ENCODE measurements at places on chromosomes 6 and 20.

DNA sequence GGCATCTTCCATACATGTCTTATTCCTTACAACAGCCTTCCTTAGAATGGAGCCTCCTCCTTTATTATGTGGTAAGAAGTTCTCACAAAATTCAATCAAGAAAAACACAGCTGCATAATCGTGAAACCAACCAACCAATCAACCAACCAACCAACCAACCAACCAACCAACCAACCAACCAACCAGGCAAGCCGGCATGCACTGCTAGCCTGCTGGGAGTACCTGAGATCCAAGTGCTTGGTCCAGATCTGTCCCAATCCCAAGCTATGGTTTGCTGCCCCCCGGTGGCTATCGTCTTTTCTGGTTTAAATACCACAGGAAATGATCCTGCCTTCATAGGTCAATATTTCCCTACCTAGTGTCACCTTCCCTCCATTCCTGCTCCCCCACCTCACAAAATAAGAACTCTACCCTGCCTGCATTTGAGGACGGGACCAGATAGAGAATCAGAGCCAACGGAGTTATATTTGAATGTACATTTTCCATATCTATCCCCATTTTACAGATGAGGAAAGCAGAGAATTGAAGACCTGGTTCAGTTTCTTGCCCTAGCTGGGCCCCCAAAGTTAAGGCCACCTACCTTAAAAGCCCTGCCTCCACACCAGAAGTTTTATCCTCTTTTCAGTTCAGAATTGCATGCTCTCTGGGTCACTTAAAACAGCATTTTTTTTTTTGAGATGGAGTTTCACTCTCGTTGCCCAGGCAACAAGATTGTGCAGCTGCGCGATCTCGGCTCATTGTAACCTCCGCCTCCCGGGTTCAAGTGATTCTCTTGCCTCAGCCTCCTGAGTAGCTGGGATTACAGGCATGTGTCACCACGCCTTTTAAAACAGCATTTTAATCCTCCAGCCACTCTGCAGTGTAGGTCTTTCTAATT, 27.1 kb downstream of the RAB44 start:
- no peak for DNase-seq

GRCh38 chr6:7561153-7561964, 19.9 kb downstream of the DSP start:
- no peak for DNase-seq

DNA sequence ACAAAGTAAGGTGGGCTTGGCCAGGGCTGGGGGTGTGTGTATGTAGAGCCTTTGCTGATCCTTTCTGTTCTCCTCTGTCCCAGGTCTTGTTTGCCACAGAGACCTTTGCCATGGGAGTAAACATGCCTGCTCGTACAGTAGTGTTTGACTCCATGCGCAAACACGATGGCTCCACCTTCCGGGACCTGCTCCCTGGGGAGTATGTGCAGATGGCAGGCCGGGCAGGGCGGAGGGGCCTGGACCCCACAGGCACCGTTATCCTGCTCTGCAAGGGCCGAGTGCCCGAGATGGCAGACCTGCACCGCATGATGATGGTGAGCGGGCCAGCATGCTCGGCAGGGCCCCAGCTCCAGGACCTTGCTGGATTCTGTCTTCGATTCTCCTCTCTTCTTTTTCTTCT, 6.2 kb downstream of the DXO start:
- DNase-seq: no peak

DNA sequence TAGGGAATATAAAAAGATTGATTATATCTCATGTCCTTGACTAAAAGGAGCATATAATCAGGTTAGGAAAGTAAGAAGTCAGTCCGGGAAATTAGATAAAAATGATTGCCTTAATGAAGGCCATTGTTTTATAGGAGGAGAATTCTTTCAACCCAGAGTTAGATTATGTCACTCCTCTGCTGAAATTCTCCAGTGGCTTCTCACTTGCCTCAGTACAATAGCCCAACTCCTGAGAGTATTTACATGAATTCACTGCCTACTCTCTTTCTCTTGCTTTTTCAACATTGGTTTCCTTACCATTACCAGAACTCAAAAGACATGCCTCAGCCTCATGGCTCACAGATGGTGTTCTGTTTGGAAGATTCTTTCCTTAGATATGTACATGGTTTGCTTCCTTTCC, 114.9 kb downstream of the EPHA7 start:
- no peak for DNase-seq

DNA sequence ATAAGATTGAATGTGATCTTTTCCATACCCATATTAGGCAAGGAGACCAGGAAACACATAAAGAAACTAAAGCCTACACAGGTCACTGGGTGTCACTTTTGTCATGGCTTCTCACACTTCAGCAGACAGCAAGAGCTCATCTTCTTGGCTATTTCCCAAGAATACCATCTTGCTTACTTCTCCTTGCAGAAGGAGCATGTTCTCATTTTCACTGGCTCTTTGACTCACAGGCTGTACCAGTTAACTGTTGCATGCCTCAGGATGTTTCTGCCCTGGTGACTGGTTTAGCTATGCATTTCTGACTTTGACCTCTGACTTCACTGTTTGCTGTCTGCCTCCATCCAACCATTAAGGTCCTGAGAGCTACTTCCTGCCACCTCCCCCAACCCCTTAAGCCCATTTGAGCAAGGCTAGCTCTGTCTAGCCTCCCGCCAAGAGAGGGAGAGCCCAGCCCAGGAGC, 40.3 kb upstream of the OGFRL1 start:
- no peak for DNase-seq

DNA sequence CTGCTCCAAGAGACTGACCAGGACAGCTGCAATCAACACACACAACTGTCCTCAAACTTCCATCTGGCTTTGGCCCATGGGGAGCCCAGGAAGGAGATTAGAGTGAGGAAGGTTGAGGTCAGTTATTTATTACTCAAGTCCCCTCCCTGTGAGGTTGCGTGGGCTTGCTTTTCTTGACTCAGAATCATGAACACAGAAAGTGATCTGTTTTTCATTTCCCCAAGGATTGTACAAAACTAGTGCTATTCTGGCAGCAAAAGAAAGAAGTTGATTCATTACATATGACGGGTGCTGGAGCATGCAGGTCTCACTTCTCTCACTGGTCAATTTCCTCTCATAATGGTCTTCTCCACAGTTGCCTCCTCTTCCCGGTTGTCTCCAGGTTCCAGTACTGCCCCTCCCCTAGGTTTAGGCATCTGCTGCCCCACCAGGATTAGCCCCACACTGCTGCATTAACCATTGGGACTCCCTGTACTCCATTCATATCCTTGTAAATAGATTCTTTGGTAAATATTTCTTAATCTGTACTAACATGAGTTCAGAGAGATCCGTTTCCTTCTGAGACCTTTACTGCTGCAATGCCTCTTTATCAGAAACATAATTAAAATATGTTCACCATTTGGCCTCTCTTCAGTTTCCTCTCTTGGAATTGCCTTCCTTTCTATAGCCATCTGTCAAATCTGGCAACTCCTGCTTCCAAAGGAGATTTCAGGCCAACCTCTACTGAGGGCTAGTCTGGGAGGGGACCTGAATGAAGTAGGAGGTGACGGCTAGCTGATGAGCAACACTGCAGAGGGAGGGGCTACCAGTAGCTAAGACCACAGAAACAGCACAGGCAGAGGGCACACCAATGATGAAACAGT, 888.8 kb downstream of the QKI start:
- no peak for DNase-seq

DNA sequence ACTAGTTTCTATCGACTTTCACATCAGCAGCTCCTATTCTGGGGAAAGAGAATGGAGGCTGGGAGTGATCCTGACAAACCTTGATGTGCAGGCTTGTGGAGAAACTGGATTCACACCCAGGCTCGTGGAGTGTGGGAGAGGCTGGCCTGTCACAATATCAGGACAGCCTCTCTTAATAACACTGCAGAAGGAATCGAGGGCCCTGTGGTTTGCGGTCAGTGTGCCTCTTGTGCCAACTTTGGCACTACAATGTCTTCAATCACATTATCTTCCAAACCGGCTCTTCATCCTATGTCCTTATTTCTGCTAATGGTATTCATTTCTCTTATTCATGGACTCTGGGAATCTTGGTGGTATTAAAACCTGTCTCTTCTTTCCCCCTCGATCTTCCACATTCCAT, 92.7 kb downstream of the PRL start:
- DNase-seq: no peak

DNA sequence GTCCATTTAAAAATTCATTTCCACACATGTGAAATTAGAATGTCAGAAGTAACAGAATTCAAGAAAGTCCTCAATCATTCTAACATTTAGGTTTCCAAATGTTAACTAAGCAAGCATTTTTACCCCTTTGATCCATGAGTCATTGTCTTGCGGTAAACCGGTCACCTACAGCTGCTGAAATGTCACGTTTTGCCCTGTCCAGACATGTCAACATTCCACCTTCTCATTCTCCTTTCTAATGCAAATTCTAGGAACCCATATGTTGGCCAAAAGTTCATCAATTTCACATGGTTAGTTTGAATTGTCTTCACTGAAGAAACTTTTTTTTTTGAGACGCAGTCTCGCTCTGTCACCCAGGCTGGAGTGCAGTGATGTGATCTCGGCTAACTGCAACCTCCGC, 117.2 kb downstream of the IPCEF1 start:
- DNase-seq: no peak

DNA sequence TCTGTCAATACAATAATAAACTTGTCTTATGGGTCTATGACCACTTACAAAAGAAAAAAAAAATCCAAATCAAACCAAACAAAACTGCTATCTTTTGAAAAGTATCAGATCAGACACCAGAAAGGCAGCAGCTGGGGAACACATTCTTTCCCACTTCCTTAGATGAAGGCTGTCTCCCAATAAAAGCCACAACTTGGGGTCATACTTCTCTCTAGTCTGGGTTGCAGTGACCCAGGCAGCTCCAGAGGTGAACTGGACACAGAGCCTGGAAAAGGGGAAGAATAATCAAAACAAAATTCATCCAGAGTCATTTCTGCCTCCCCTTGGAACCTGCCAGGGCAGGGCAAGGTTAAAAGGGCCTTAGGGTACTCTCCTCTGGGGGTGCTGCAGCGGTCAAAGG, 19.1 kb downstream of the ATXN1 start:
- no peak for DNase-seq

DNA sequence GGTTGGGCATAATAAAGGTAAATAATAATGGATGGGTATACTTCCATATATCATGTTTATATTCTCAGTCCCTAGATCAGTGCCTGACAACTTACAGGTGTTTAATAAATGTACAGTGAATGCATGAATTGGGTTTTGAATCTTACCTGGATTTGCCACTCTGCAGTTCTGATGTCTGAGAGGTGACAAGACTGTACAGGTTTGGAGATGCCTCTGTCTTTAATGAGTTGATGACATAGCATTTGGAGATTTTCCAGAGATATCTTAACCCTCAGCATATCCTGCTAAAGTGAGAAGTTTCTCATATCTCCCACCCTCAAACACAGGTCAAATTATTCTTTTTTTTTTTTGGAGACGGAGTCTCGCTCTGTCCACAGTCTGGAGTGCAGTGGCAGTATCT, 2.2 kb downstream of the ANKS1A start:
- DNase-seq: no peak

DNA sequence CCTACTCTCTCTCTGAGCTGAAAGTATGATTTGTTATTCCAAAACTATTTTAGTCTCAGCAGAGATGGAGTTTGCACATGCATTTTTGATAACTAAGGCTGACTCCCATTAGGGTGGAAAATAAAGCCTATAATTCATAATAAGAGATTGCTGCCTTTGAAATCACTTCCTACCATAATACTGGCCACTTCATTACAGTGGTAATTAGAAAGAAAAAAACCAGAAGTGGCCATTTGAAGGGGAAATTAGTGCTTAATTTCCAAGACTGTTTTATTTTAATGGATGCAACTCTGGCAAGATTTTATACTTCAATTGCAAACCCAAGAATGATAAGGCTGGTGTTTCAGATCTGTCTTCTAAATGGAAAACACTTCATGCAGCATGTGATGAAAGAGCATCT, 43.4 kb downstream of the SLC35B3 start:
- no peak for DNase-seq

DNA sequence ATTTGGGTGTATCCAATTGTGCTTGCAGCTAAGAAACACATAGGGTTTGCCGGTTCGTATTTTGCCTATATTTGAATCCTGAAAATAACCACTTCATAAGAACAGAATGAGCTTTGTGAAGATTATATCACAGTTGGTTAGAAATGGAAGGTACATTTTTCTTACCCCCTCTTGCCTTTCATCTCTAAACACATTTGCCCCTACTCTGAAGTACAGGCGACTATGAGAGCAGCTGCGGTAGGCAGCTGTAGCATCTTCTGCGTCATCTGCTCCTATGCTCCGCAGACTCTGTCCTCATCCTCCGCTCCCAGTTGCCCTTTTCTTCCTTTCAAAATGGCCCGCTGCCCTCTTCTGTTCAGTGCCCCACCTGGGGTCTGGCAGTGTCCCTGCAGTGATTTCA, 47.6 kb upstream of the REV3L start:
- no peak for DNase-seq

GRCh38 chr20:54474866-54475265, 527 bp upstream of the DOK5 start:
- no peak for DNase-seq

DNA sequence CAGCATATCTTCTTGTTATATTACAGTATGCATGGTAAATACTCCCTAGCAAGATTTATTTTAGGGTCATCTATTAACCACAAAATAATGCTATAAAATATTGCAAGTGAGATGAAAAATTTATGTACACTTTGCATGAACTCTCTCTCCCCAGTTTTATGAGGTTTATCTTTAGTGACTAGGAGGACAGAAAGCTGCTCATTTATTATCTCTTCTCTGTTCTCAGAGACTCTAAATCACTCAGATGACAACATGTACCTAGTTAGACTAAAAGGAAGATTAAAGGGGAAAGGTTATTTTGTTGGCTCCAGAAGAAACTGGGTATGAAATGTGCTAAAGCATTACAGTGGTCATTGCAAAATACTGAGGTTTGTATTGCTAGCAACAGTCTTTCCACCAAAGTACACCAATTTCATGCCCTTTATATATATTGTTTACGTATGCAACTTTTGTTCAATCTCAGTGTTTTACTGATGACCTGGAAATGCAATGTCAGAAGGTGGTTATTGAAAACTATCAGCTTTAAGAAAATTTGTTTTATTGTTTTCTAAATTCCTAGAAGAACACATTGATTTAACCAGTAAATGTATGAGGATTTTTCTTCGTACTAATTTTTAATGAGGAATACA, 11.8 kb downstream of the RFX6 start:
- no peak for DNase-seq

- no peak for DNase-seq
Measured at GRCh38 chr6:37339741-37340638, 13.8 kb upstream of the RNF8 start.

DNA sequence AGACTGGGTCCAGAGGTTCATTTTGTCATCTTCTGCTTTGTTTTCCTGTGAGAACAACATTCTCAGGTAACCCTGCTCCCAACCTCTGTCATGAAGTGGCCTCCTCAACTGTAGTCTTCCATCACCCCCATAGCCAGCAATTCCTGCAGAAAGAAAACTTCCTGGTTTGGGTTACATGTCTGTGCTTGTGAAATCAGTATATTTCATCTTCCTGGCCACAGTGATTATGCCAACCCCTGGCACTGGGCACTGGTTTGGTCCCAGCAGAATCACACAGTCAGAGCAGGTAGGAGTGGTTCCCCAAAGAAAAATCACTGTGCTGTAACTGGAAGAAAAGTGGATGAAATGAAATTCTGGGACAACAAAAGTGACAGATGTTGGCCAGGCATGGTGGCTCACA, 52.5 kb downstream of the CRYBG1 start:
- DNase-seq: no peak
